ENCODE measurements at places on chromosomes 2 and 18.

DNA sequence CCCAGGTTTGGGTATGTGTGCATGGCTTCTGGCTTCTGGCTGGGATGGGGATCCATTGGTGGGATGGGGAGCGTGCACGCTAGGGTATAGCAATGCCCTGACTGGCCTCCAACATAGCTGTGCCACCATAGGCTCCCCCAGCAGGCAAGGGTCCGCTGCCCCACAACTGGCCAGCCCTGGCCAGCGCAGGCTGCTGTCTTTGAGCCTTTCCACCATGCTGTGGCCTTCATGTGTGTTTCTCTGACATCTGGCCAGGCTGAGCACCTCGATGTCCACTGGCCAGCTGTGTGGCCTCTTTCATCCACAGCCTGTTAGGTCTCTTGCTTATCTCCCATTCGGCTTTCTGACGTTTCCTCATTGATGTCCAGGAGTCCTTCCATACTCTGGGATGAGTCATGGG is 231.3 kb downstream of the NDUFA10 start:
- no peak for DNase-seq

GRCh38 chr2:36360063-36360462 is 4.5 kb downstream of the CRIM1 start:
- no peak for DNase-seq

DNA sequence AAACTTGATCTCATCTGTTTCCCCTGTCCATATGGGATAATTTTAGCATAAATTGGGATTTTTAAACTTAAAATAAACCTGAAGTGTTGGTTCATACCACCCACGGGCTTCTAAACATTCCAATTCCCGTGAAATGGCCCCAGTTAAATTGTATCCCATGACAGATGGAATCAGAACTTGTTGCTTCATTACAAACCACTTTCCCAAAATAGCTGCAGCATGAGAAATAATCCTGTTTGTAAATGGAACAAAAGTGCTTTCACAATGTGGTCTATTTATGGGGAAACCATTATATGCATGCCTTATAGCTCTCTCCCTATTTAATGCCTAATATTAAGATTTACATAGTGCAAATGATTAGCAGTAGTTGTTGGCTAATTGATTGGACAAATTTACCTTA is 15.9 kb downstream of the SCG2 start:
- no peak for DNase-seq

DNA sequence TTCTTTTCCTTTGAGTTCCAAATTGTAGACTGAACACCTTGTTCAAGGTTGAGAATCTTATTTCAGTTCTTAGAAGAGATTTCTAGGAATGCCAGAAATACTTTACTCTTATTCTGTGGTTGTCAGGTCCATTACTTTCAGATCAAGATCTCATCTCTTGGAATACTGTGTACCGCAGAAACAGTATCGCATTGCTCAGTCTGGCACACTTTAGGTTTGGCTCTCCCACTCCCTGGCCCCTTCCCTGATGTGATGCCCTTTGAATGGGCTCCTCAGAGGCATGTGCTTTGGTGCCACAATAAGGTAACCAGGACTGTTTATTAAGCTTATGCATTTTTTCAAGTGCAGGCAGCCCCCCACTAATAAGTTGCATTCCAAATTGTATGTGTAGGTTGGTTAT is 244.7 kb upstream of the FOSL2 start:
- no peak for DNase-seq

GRCh38 chr2:196287523-196287922 is 116.1 kb upstream of the STK17B start:
- DNase-seq: no peak

DNA sequence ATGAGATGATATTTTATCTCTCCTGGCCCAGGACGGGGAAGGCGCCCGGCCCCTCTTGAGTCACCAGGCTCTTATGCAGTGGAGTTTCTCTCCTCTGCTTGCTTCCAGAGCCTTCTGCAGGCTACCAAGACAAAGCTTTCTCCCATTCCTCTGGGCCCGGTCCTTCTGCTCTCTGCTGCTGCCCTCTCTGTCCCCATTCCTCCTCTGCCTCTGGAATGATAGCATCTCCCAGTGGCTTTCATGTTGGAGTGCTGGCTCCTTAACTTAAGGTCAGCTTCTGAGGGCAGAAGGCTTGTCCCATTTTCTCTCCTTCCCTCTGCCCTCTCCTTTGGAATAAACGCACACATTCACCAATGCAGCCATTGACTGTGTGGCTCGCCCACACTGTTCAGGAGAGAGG is 86.2 kb downstream of the SDC1 start:
- no peak for DNase-seq

GRCh38 chr2:32262105-32262504 is 2.6 kb downstream of the NLRC4 start:
- DNase-seq: no peak

DNA sequence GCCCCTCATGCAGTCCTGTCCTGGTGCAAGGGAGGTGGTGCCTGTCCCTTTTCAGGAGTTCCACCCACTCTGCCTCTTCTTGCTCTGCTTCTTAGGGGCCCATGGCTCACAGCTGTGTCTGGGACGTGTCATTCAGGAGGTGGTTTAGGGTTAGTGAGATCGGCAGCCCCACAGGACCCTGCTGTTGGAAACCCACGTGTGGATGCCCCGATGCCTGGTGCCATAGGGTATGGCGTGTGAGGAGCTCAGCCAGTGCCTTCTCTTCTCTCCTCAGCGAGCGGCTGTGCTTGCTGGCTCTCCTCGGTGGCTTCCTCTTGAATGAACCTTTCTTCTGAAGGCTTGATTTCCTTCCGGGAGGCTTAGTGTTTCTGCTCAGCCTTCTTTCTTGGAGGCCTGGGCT is 55.2 kb downstream of the LDLRAD4 start:
- DNase-seq: no peak

GRCh38 chr2:132766573-132766972 is 96.6 kb upstream of the LYPD1 start:
- DNase-seq: no peak

DNA sequence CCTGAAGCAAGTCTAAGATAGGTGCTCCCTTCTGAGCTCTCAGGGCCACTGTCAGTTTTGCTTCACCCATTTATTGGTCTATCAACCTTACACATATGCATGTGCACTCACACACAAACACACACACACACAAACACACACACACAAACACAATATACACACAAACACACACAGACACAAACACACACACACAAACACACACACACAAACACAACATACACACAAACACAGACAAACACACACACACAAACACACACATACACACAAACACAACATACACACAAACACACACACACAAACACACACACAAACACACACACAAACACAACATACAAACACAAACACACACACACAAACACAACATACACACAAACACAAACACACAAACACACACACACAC is 181.6 kb upstream of the KLHL29 start:
- DNase-seq: no peak

DNA sequence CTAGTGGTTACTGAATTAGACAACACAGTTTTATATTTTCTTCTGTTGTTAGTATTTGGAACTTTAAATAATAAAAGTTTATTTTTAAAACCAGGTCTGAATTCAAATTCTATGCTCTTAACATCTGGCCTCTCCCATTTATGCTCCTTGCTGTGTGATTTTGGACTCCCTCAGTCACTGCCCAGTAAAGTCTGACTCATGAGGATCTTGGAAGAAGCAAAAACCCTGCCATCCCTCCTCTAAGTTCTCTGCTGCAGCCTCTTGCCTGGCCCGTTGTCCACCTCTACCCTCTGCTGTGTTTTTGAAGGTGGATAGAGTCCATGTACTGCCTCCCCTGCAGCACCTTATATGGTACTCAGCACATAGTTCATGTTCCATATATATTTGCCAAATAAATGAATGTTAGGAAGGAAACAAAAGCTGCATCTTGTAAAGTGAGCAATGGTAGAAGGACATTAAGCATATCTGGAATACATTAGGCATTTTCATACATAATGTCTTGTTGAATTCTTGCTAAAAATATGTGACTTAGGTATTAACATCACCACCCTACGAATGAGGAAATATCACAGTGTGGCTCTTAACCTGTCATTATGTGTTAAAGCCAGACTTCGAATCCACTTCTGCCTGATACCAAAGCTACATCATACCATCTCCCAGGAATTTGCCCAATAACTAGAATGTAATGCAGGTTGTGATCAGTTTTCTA is 62.1 kb downstream of the THNSL2 start:
- DNase-seq: no peak

- no peak for DNase-seq
Observed at GRCh38 chr2:225318440-225318839, 81.1 kb upstream of the NYAP2 start.

DNA sequence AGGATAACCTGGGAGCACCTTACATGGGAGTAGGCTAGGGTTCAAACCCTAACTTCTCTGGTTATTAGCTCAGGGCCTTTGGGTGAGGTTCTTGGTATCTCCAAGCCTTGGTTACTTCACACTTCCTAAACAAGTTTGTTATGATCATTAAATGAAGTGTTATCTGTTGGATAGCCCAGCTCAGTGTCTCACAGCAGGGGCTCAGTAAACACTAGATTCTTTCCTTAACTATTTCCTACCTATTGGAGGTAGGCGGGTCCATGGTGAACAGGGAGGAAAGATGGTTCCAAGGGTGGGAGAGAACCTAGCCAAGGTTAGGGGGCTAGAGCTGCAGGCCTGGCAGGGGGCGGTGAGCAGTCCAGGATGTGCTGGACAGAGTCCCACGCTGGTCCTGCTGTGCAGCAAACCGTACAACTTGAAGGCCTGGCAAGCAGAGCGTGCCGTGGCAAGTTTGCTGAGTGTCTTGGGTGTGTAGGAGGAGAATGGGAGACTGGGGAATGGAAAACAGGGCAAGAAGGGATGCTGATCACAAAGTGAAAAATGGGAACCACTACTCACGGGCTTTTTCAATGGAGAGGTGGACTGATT is 259.1 kb downstream of the PRKCE start:
- no peak for DNase-seq

GRCh38 chr2:191910518-191910917 is 63.6 kb upstream of the CAVIN2 start:
- peak; percentile 46 for DNase-seq

DNA sequence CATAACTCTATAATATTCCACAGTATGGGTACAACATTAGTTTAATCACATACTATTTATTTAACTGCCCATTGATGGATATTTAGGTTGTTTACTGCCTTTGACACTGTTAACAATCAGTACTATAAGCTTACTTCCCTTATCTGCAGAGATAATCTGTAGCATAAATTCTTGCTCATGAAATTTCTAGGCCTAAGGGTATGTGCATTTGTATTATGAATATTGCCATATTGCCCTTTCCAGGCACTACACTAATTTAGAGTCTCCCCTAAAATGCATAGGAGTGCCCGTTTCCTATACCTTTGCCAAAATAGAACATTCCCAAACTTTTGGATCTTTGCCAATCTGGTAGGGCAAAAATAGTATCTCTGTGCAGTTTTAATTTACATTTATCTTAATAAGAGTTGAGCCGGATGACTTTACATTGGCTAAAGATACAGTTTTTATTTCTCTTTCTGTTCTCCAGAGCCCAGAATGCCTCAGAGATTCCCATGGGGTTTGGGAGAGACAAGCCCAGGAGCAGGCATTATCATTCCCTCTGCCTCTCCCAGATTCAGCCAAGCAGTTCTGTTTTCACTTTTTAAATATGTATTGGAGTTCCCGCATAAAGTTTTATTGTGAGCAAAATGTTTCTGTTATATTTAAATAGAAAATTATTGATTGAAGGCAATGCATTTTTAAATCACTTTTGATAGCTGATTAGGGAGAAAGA is 102.8 kb downstream of the CAPN13 start:
- DNase-seq: no peak

DNA sequence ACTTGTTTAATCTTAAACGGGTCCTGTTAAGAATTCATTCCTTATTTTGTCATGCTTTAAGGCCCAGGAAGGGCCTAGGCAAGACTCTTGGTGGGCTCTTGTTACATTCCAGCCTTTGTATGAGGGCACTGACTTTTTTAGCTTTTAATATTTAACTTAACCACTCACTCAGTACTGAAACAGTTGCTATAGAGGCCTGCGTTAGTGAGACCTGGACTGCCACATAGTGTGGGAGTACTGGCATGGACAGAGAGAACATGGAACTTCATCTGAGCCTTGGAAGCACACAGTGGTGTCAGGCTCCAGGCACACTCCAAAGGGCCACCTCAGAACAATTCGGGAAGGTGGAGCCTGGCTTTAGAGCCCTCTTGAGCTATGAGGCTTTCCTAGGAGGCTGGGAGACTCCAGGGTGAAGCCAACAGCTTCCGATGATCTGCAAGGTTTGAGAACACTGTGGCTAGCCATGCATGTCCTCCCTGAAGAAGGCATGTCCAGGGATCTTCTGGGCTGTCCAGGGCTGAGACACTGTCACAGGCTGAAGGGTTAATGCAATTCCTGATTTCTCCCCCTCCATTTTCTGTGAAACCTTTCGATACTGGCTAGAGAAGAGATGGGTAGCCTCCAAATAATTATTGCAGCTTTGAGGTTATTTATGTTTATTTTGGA is 155.4 kb upstream of the ACAA2 start:
- no peak for DNase-seq

DNA sequence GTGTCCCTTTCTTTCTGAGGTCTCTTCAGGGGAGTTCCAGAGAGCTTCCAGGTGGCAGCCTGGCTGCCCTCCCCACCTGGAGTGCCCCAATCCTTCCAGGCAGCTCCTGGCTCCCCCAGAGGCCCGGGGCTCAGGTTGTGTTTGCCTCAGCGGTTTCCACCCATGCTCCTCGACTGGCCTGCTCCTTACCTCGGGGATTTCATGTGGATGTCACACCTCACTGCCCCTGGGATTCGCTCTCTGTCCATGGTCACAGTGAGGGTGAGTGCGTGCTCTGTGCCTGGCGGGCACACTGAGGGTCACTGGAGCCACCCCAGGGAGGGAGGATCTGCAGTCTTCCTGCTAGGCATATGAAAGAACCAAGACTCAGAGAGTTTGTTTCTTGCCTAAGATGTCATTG is 2.1 kb upstream of the TOGARAM2 start:
- DNase-seq: no peak

DNA sequence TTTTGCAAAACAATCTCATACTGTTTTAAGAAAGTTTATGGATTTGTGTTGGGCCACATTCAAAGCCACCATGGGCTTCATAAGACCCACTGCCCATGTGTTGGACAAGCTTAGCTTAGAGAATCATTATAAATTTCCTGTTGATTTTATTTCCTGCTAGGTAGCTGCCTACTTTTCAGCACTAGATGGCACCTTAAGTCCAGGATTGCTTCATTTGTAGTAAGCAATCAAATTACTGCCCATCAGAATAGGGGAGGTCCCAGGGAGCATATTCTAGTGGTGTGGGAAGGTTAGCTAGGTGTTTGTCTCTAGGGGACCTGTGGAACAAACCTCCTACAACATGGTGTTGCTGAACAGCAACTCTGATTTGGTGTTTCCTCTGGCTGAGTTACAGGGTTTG is 11.0 kb upstream of the DCDC2C start:
- DNase-seq: no peak

- DNase-seq: no peak
Observed at GRCh38 chr2:121342751-121343150, 57.7 kb upstream of the TFCP2L1 start.

- no peak for DNase-seq
Observed at GRCh38 chr18:35549564-35549963, 32.0 kb upstream of the GALNT1 start.

GRCh38 chr2:238988105-238988504 is 140.2 kb downstream of the TWIST2 start:
- DNase-seq: no peak
